ENCODE measurements at places on chromosomes 2 and 18.

DNA sequence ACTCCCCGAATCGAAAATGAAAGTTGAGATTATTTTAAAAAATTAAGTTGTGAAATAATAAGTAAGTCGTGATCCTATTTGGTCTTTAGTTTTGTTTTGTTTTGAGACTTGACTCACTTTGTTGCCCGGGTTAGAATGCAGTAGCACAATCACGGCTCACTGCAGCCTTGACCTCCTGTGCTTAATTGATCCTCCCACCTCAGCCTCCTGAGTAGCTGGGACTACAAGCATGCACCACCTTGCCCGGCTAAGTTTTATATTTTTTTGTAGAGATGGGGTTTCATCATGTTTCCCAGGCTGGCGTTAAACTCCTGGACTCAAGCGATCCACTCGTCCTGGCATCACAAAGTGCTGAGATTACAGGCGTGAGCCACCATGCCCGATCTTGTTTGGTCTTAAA lies 326.2 kb downstream of the MYCN start:
- no peak for DNase-seq

- DNase-seq, result peak; percentile 6
Observed at GRCh38 chr2:144274131-144274530, 245.8 kb downstream of the ZEB2 start.

GRCh38 chr2:84768840-84769239 lies 112.0 kb downstream of the TRABD2A start:
- no peak for DNase-seq

DNA sequence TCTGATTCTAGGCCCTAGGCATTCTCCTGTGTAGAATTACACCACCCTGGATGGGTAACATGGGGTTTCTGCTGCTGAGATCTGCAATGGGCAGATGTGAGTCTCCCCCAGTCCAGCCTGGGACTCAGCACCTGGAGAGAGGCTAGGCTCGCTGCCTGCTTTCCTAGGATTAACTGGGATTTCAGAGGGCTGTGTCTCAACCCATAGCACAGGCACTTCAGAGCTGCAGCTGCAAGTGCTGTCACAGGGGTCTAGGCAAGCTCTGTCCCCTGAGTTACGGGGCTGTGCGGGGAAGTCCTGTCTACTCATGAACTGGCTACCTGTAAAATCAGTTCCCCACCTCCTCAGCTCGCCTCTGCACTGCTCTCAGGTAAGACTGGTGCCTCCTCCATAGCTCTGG lies 51.5 kb downstream of the CABLES1 start:
- no peak for DNase-seq

DNA sequence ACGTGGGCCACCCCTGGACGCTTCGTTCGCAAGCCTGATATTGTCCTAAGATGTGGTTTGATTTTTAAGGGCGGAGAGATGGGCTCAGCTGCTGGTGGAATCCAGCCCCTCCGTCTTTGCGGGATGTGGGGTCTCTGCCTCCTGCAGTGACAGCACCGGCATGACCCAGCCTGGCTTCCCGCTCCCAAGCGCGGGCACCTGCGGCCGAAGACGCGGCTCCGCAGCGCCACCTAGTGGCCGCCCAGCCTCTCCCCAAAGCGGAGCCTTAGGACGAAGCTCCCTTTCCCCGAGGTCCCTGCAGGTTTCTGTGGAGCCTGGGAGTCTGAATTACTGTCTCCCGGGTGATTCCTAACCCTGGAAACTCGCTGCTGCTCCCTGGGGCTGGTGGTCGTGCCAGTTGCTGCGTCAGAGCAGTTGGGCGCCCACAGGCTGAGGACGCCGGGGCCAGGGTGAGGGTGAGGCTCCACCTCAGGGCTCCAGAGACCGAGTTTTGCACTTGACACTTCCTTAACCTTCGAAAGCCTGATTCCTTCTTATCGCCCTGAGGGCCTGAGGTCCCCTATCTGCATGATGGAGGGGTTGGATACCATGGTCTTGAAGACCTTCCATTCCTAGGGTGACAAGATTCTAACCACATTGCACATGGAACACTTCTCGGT lies 137.5 kb downstream of the TPO start:
- DNase-seq, result peak; percentile 32

GRCh38 chr2:240392948-240393830 lies 42.3 kb upstream of the GPC1 start:
- DNase-seq, result no peak

DNA sequence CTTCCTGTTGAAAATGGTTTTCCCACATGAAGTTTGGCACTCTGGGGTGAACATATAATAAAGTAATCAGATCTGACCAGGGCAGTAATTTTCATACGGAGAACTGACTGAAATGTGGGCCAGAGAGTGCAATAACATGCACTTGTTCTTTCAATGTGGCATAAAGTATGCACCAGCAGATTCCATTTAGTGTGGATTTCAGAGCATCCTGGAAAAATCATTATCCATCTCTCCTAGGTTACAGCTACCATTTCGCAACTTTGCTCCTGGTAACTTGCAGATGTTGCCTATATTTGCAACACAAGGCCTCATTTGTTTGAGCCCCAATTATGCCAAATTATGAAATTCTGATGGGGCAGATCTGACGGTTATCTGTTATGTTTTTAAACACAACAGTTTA lies 55.4 kb downstream of the COLEC12 start:
- DNase-seq, result no peak

- peak; percentile 54 for DNase-seq
Observed at GRCh38 chr18:41706301-41706700, 248.7 kb upstream of the PIK3C3 start.

GRCh38 chr2:68283419-68283812 lies 31.1 kb upstream of the PPP3R1 start:
- DNase-seq, result no peak

DNA sequence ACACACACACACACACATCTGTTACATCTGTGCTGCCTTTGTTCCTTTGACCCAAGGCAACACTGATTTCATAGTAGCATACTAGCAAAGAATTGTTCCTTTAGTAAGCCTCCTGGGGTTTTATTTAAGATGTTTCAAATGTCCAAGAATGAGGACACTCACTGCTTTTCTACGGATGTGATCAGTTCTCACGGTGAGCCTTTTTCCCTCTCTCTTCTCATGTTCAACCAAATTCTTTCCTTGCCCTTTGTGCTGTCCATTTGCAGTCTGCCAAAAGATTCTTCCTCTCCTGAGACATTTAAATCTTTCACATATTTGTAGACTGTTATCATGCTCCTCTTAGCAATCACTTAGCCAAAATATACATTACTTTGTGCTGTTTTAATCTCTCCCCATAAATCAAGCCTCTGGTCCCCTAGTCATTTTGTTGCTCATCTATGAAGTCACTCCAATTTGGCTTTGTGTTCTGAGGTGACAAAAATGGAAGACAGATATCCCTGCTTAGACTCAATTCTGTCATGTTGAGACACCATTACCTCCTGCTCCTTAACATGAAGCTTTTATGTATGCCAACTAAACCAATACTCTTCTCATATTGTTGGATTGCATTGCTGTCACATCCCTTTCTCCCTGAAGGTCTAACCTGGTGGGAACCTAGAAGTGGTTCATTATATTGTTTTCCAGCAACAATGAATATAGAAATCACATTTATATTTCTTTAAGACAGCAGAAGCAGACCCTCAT lies 1605.3 kb upstream of the ACVR2A start:
- peak; percentile 98 for DNase-seq

DNA sequence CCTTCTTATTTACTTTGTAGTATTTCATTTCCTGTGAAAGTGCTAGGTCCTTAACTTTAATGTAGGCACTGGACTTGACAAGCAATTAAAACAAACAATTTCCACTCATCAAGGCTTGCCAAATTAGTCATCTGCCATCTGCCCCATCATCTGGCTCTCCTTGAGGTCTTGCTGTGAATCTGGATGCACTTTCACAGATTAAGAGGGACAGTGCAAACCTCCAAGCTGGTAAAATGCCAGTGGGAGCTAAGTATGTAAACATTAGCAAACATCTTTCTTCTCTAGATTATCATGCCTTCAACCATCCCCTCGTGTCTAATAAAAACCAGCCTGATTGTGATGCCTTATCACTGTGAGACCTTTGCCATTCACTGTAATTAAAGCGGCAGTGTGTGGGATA lies 402.9 kb downstream of the ERBB4 start:
- no peak for DNase-seq

DNA sequence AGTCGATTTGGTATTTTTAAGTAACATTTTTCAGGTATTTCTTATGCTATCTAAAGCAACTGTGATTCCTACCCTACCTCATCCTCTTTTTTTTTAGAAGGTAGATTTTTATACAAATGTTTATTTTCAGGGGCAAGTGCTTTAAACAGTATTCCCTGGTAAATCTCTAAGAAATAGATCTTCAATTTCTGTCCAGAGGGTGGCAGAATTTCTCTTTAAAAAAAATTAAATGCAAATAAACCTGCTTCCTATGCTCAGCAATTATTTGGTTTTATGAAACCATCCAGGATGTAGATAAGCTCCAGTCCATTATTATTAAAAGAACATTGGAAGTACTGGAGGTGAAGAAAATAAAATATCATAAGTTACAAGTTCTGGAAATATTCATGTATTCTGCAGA lies 191.9 kb downstream of the MYO3B start:
- DNase-seq, result peak; percentile 11

GRCh38 chr2:26758790-26759321 lies 5.2 kb upstream of the SLC35F6 start:
- no peak for DNase-seq

DNA sequence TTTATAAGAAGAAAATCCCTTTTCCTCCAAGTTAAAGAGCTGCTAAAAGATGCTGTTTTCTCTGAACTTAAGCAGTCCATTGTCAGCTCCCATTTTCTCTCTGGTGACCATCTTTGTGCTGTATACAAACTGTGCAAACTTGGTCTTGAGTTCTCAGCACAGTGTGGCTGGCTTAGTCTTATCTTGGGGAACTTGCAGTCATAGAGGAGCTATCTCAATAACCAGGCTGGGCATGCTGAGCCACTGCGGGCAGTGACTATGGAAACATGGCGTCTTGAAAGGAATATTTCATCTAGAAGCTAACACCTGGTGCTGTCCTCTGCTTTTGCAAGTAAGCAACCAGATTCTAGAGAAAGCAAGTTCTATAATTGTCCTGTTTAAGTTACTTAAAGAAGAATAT lies 1334.4 kb upstream of the CELF4 start:
- DNase-seq, result no peak

- no peak for DNase-seq
Observed at GRCh38 chr2:168191955-168192785, 55.2 kb downstream of the STK39 start.

- no peak for DNase-seq
Observed at GRCh38 chr2:240204431-240205276, 64.2 kb upstream of the OTOS start.

- peak; percentile 34 for DNase-seq
Observed at GRCh38 chr2:127072970-127073369, 34.0 kb downstream of the BIN1 start.

- no peak for DNase-seq
Observed at GRCh38 chr18:76708071-76708721, 114.2 kb upstream of the ZNF236 start.

- no peak for DNase-seq
Observed at GRCh38 chr2:25068217-25068616, 26.3 kb downstream of the EFR3B start.

DNA sequence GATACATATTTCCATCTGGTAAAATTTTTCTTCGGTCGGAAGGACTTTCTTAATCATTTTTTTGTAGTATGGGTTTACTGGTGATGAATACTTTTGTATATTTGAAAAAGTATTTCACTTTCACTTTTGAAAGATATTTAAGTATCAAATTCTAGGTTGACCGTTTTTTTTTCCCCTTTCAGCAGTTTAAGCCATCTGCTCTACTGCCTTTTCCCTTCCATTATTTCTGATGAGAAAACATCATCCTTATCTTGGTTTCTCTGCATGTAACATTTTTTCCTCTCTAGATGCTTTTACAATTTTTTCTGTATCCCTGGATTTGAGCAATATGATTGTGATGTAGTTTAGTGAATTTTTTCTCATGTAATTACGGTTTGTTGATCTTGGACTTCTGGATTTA lies 87.0 kb downstream of the MTX2 start:
- no peak for DNase-seq

DNA sequence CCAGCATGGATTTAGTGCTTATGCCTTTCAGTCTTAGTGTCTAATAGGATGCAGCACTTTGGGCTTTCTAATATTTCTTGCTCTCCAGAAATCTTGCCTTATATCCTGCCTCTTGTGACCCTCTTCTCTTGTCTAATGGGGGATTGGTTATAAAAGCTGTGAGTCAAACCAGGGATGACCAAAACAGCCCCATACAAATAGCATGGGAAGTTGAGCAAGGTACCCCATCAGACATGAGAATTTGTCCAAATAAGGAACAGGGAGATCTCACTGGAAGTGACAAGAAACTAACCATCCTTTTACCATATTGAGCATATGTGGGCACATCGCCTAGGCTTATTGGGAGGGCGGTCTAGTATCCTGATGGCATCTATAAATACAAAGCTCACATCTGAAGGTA lies 78.8 kb upstream of the BZW1 start:
- DNase-seq, result no peak

GRCh38 chr2:159086342-159086741 lies 117.9 kb downstream of the TANC1 start:
- DNase-seq, result no peak

GRCh38 chr2:164456619-164457018 lies 164.7 kb downstream of the GRB14 start:
- DNase-seq, result peak; percentile 17

DNA sequence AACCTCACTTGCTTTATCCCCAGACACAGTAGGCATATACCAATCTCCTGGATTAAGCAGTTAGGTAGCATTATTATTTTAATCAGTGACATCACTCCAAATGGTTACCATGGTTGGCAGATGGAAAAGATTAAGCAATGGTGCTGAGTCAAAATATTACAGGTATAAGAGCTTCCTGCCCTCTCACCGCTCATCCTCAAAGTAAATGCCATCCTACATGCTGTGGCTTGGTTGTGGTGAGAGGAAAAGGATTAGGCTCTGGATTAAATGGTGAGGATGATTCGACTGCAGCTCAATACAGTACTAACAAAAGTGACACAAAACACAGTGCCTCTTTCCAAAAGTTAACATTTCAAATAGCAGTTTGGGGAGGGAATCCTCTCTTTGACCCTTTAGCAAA lies 108.9 kb upstream of the ACAA2 start:
- no peak for DNase-seq

GRCh38 chr2:29528891-29529520 lies 392.4 kb downstream of the ALK start:
- DNase-seq, result peak; percentile 85

- no peak for DNase-seq
Observed at GRCh38 chr2:219901155-219901554, 273.7 kb downstream of the SLC4A3 start.
